ENCODE measurements at places on chromosomes 13 and 19. TPM values are rescaled to one million over a fixed set of nuclear protein-coding genes. Genes with fewer than 3 reads are reported as not detected.

Gene SELENOV
- not detected for total RNA-seq

Gene TMEM59L
- total RNA-seq = 1.6 TPM

GRCh38 chr13:97878431-97879375, 74.8 kb upstream of the IPO5 start:
- no peak for DNase-seq

DNA sequence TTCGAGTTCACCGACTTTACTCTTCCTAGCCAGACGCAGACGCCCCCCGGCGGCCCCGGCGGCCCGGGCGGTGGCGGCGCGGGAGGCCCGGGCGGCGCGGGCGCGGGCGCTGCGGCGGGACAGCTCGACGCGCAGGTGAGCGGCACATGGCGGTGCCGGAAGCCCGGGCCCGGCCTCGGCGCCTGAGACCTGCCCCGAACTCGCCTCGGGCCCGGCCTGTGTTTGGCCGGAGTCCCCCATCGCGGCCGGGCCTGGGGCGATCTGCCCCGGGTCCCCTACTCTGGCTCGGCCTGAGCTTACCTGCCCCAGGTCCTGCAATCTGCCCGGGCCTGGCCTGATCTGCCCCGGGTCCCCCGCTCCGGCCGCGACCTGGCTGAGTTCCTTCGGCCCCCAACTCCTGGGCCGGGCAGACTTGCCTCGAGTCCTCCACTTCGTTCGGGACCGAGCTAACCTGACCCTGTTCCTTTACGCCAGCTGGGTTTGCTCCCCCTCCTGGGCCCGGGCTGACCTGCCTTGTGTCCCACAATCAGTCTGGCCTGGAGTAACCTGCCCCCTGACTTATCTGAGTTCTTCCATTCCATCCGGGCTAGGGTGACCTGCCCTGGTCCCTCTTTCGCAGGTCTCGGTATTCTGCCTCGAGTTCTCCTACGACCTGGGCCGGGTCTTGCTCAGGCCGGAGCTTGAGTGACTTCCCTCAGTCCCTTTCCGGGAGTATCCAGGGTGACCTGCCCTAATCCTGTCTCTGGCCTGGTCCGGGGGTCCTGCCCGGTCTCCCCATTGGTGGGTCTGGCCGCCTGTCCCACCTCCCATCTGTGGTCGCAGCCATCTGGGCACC, 764 bp downstream of the UPF1 start:
- no peak for DNase-seq

Data from glomerular endothelial cell (primary cell).